ENCODE measurements at places on chromosomes 2 and 18.

GRCh38 chr2:48313036-48313877 lies 216.7 kb upstream of the STON1 start:
- DNase-seq, result no peak

DNA sequence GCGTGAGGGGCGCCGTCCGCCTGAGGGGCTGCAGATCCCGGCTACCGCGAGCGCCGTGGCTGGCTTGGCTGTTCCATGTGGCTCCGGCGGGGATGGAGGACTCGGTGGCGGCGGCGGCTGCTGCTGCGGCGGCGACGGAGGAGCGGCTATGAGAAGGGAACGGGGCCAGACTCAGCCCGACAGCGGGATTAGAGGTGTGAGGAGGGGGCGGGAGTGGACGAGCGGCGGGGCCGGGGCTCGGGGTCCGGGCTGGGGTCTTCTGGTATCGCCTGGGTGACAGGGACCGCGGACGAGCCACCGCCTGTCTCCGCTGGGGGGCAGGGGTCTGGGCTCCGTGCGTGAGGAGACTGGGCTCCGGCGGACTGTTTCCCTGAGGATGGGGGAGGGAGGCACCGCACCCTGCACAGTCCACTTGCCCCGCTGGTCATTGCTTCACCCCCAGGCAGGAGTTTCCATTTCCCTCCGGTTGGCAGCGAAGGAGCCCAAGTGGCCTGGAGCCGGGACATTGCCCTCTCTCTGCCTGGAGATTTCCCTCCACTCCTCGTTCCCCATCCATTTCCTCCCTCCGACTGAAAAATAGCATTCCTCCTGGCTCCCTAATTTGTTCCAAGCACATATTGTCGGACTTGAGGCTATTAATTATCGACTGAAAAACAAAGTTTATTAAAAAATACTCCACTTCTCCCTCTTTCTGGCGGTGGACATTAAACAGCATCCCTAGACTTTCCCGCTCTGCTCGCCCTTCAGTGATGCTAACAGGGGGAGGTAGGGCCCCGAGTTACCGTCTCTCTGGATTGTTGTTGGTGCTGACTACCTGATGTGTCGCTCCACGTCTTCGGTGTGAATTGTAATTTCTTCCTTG lies 577 bp downstream of the EHBP1 start:
- peak; percentile 18 for DNase-seq

DNA sequence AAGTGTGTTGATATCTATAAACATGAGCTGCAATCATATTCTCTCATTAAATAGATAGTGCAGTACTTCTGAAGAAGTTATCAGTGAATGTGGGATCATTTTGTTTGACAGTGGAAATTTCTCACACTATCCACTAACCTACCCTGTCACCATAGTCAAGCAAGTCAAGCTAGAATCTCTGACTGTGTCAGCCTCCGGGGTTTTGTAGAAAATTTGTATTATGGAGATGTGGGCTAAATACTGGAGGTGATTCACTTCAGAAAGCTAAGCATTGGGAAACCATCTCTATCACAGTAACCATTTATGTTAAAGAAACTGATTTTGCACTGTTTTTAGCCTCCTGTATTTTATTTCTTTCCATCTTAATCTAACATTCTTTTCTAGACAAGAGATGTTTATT lies 126.6 kb upstream of the CREB1 start:
- DNase-seq, result no peak

GRCh38 chr2:64748147-64748546 lies 94.4 kb upstream of the SERTAD2 start:
- no peak for DNase-seq

DNA sequence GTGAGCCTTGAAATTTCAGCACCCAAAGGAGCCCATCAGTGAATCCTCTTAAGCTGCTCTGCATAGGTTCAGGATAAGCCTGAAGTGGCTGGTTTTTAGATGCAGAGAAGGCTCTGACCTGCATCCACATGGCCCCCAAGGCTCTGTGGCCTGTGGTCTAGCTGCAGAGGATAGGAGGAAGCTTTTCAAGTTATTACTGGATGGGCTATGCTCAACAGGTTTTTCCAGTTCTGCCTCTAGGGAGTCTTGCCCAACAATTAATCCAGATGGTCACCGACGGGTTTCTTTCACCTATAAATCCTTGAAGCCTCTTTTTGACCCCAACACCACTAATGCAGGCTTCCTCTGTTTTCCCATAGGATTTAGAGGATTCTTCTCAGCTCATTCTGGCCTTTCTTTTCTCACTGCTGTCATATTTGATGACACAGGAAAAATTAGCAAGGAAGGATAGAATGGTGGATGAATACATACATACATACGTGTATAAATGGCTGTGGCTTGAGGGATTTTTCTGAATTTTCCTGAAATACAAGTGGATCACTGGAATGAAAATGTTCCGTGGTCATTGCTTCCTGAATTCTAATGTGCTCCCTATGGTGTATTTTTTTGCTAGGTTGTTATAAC lies 52.2 kb upstream of the BCL2L11 start:
- DNase-seq, result no peak

GRCh38 chr2:207132019-207132418 lies 33.7 kb downstream of the KLF7 start:
- DNase-seq, result no peak

DNA sequence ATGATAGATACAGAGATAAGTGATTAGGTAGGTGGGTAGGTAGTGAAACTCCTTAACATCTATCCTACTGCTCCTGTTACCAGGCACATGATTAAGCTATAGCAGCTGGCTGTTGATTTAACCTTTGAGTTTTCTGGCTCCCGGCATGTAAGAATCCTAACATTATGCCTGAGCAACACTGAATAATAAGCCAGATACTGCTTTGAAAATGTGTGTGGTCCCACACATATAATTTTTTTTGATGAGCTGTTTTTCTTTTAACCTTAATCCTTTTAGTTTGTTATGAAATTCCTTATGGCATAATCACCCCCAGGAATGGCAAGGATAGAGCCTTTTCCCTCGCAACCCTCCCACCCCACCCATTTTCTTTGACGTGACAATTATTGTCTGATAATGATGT lies 104.2 kb upstream of the NEUROD1 start:
- no peak for DNase-seq

DNA sequence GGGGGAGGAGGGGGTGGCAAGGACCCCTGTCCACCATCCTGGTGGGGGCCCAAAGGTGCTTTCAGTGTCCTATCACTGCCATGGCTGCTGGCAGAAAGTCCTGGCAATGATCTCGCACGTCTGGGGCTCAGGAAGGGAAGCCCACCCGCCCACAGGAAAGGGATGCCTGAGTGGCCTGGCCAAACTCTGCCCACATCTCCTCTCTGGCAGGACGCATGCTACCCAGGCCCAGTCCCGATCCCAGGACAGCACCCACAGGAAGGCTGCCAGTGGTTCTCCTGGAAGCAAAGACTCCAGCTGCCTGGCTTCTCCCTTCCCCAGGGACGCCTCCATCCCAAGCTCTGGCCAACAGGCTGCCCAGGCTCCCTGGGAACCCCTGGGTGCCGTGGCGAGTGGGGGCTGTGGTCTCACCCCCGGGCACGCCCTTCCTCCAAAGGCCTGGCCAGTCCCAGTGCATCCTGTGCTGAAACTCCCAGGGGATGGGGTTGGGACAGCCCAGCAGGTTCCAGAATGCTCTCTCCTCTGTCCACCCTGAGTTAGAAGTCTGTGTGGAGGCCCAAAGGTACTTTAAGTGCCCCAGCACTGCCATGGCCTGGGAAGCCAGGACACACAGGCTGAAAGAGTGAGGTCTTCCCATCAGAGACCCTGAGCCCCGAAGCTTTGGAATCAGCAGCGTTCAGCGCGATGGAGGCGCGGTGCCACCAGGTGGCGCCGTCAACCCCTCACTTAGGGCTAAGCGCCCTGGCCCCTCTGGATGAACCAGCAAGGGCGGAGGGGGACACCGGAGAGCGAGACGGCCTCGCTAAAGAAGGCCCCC lies 29.8 kb upstream of the TAF1B start:
- DNase-seq, result peak; percentile 26

DNA sequence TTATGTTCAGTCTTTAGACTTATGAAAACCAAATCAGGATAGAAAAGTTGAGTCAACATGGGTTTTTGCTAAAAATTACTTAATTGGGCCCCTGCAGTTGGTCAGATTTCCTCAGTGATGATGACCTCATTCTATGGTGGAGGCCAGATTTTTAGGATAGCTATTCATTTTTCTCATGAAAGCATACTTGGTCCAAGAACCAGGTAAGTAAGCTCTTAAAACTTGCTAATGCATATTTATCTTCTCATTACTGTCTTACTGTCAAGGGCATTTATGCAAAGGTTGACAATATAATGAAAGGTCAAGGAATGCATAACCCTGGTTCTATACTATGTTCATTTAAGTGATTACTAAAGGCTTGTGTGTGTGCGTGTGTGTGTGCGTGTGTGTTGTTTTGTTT lies 650.6 kb downstream of the SATB2 start:
- DNase-seq, result no peak

GRCh38 chr2:57575700-57576268 lies 470.8 kb upstream of the VRK2 start:
- DNase-seq, result no peak

DNA sequence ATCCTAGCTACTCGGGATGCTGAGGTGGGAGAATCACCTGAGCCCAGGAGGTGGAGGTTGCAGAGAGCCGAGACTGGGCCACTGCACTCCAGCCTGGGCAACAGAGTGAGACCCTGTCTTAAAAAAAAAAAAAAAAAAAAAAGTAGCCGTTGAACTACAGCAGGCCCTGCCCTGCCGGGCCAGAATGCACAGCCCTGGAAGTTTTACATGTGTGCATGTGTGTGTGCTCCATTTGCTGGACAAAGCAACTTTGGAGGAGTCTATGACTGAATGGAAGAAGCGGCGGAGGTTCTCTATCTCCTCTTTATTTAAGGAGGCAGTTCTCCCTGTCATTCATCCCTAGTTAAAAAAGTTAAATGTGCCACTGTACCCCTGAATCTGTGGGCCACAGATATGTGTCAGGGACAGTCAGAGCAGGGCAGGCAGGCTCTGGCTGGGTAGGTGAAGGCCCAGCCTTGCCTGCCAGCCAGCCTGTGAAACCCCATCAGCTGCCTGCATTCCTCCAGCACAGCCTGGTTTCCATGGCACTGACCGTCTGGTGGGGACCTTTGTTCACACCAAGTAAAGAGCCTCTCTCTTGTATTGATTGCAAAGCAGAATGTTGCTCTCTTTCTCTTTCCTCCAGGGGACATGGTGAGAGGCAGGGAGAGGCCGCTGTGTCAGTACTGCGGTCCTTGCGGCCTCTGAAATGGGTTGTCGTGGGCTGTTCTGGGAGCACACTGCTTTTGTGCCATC lies 10.9 kb downstream of the LIPG start:
- no peak for DNase-seq

- DNase-seq, result no peak
Observed at GRCh38 chr2:173982918-173983317, 17.7 kb upstream of the SP3 start.

GRCh38 chr2:158518084-158518483 lies 61.3 kb downstream of the PKP4 start:
- DNase-seq, result no peak

DNA sequence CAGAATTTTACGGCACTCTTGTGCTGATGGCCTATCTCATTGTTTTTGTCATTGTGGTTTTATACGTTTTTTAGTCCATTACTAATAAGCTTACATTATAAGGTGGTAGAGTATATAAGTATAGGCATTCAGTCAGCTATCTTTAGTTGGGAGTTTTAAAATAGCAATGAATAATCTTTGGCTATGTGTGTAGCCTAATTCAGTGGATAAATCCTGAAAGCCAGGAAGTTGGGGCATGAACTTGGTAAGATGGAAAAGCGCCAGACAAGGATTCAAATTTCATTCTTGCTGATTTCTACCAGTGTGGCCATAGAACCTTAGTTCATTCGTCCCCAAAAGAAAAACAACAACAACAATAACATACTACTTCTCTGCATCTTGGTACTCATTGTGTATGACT lies 31.2 kb downstream of the EPC2 start:
- DNase-seq, result no peak

- DNase-seq, result no peak
Observed at GRCh38 chr2:120628248-120628647, 107.4 kb upstream of the GLI2 start.

GRCh38 chr18:80126797-80127196 lies 17.7 kb downstream of the ADNP2 start:
- DNase-seq, result peak; percentile 17

DNA sequence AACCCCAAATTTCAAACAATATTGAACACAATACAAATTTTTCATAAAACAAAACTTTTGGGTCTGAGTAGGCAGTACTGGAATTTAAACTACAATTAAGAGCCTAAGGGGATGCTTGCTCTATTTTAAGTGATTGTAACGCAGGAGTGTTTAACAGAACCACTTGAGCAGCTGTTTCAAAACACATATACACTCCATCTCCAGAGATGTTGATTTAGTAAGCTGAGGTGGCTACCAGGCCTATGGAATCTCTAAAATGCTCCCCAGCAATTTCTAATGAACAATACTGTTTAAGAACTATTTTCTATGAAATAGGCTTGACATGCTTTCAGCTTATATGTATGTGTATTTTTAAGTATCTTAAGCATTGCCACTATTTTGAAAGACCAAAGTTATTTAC lies 58.5 kb downstream of the SP3 start:
- no peak for DNase-seq

DNA sequence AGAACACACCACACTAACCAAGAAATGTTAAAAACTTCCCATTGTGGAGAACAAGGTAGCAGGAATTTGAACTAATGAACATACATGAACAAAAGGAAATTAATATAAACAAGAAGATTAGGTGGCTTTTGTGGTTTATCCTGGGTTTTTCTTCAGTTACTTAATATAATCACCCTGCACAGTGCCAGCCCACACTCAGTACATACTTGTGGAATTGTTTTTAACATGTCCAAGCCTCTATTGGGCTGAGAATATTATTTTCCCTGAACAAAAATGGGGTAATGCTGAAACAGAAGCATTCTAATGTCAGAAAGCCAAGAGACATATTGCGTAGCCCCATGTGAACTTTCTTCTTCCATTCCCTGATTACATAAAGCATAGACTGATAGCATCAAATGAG lies 202.8 kb downstream of the DNER start:
- no peak for DNase-seq

DNA sequence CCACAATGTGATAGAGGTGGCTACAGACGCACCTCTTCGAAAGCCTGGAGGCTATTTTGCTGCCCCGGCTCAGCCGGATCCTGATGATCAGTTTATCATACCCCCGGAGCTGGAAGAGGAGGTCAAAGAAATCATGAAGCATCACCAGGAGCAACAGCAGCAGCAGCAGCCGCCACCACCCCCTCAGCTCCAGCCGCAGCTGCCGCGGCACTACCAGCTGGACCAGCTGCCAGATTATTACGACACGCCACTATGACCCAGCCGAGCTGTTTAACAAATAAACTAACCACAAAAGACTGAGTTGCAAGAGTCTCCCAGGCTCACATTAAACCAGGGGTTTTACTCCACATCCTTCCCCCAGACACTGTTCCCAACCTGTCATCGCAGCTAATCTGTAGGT lies 263.8 kb downstream of the PHLPP1 start:
- DNase-seq, result no peak

GRCh38 chr18:80154293-80154692 lies 45.2 kb downstream of the ADNP2 start:
- DNase-seq, result no peak

DNA sequence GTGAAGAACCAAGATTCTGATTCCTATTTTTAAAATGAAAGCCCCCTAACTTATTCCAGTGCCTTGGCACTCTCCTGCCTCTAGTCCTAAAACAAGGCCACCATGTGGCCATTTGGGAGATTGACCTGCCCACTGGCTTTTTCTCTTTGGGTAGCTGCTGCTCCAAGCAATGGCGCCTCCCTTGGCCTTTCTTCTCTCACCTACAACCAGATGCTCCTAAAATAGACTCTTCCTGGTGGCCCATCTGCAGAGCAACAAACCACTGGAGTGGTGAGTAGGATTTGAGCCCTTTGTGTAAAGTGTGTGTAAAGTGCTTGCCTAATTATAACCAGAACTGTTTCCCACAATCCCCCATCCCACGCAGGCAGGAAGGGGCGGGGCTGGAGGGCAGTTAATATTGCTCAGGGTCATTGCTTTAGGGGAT lies 114.2 kb downstream of the FHOD3 start:
- DNase-seq, result no peak
